ENCODE measurements at places on chromosomes 11 and 22. TPM values are rescaled to one million over a fixed set of nuclear protein-coding genes. Genes with fewer than 3 reads are reported as not detected.

The OR4C15 gene
- total RNA-seq = not detected

The DAGLA gene
- total RNA-seq = 4.3 TPM

The OR2AG1 gene
- total RNA-seq = not detected

The DERL3 gene
- 3.1 TPM for total RNA-seq

The TMPRSS4 gene
- not detected for total RNA-seq

The NOX4 gene
- 1.5 TPM for total RNA-seq

The MMP11 gene
- total RNA-seq = 28.0 TPM

The SCN3B gene
- total RNA-seq = 1.2 TPM

The PKNOX2 gene
- total RNA-seq = 9.1 TPM

The RCOR2 gene
- 11.1 TPM for total RNA-seq

The OR8H1 gene
- not detected for total RNA-seq

The APOL5 gene
- total RNA-seq = not detected

The UCP3 gene
- 13.1 TPM for total RNA-seq

The MPZL2 gene
- total RNA-seq = 11.4 TPM

The CHST1 gene
- 3.2 TPM for total RNA-seq

The PRMT3 gene
- total RNA-seq = 13.3 TPM

The PGM2L1 gene
- total RNA-seq = 2.1 TPM

The NRGN gene
- 6.4 TPM for total RNA-seq

The UBQLN3 gene
- not detected for total RNA-seq
